ENCODE measurements at places on chromosomes 12 and 14.

DNA sequence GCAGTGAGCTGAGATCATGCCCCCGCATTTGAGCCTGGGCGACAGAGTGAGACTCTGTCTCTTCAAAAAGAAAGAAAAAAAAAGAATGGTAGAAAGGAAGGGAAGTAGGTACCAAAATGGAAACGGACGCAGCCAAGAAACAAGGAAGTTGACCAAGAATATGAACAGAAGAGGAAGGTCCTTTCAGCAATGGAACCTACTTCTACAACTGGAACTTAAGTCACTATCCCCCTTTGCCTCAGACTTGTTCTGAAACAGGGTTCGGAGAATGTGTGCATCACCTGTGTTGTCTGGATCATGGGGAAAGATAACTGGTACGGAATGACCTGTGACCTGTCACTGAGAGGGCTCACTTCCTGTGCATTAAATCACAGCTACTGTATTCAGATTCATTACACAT, 43.9 kb upstream of the RNASE1 start:
- DNase-seq = no peak
- H3K27ac ChIP-seq = no peak overlapping the region
- H3K4me3 ChIP-seq = no peak overlapping the region
- no peaks in the 10 kb centered on the region for H3K27me3 ChIP-seq
- no peaks in the 10 kb centered on the region for H3K36me3 ChIP-seq

DNA sequence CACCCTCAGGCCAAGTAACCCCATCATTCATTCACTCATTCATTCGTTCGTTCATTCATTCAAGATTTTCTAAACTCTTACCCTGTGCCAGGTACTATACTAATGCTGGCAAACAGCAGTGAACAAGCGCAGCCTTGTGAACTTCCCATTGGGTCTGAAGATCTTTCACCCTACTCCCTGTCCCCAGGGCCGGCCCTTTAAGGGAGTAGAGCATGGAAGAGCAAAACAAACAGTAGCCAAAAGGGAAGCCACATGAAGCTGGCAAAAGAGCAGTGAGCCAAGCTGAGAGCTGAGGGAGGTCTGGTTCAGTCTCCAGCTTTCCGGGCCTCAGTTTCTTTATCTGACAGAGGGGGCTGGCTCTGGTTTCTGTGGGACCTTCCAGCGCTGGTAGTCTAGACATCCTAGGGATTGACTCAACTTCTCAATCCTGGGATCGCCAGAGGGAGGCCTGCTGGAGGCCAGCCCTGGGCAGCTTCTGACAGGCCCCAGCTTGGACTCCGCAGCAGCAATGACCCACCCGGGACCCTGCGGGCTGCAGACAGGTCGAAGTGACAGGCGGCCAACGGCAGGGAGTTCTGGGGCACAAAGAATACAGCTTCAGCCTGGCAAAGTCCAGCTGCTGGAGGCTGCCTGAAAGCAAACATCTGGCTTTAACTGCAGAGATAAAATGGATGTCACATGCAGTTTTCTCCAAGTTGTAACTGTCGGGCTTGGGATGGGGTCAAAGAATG, 27.1 kb downstream of the ACTN1 start:
- no peaks in the 10 kb centered on the region for H3K27me3 ChIP-seq
- peaks cover 37% of the 10 kb centered on the region for H3K36me3 ChIP-seq
- H3K4me3 ChIP-seq = no peak overlapping the region
- DNase-seq = no peak
- peaks cover 5% of the 10 kb centered on the region for H3K4me1 ChIP-seq

- H3K27me3 ChIP-seq = no peaks in the 10 kb centered on the region
- peak; percentile 9 for DNase-seq
- no peak overlapping the region for H3K27ac ChIP-seq
Observed at GRCh38 chr12:121961195-121961879, 42.9 kb downstream of the CFAP251 start.

GRCh38 chr14:75342762-75343599, 64.4 kb downstream of the FOS start:
- DNase-seq = no peak
- no peaks in the 10 kb centered on the region for H3K4me1 ChIP-seq
- no peak overlapping the region for H3K27ac ChIP-seq
- H3K36me3 ChIP-seq = no peaks in the 10 kb centered on the region

- DNase-seq = no peak
- no peaks in the 10 kb centered on the region for H3K4me1 ChIP-seq
- H3K36me3 ChIP-seq = no peaks in the 10 kb centered on the region
Observed at GRCh38 chr12:40436564-40436963, 211.8 kb downstream of the LRRK2 start.

- peak; percentile 91 for DNase-seq
- no peaks in the 10 kb centered on the region for H3K27me3 ChIP-seq
- H3K4me3 ChIP-seq = peak within 1 kb of the TSS; percentile 85
Observed at GRCh38 chr14:88554457-88555286, at the start of gene PTPN21. TSS of gene PTPN21 (minus strand) at chr14:88555007. CDS start at chr14:88550417, 4,590 bp downstream.

GRCh38 chr12:53102883-53103807, at the start of gene SOAT2:
TSS of gene SOAT2 (plus strand) at chr12:53103486. CDS start at chr12:53103578, 92 bp downstream.
- no peak within 1 kb of the TSS for H3K27ac ChIP-seq
- H3K27me3 ChIP-seq = peaks cover 9% of the 10 kb centered on the region
- H3K4me3 ChIP-seq = no peak within 1 kb of the TSS
- no peaks in the 10 kb centered on the region for H3K36me3 ChIP-seq
- peaks cover 23% of the 10 kb centered on the region for H3K4me1 ChIP-seq

GRCh38 chr14:87994974-87995373, 2.0 kb upstream of the GALC start:
- H3K4me1 ChIP-seq = peaks cover 15% of the 10 kb centered on the region
- H3K27ac ChIP-seq = no peak overlapping the region
- no peaks in the 10 kb centered on the region for H3K27me3 ChIP-seq
- no peaks in the 10 kb centered on the region for H3K36me3 ChIP-seq

DNA sequence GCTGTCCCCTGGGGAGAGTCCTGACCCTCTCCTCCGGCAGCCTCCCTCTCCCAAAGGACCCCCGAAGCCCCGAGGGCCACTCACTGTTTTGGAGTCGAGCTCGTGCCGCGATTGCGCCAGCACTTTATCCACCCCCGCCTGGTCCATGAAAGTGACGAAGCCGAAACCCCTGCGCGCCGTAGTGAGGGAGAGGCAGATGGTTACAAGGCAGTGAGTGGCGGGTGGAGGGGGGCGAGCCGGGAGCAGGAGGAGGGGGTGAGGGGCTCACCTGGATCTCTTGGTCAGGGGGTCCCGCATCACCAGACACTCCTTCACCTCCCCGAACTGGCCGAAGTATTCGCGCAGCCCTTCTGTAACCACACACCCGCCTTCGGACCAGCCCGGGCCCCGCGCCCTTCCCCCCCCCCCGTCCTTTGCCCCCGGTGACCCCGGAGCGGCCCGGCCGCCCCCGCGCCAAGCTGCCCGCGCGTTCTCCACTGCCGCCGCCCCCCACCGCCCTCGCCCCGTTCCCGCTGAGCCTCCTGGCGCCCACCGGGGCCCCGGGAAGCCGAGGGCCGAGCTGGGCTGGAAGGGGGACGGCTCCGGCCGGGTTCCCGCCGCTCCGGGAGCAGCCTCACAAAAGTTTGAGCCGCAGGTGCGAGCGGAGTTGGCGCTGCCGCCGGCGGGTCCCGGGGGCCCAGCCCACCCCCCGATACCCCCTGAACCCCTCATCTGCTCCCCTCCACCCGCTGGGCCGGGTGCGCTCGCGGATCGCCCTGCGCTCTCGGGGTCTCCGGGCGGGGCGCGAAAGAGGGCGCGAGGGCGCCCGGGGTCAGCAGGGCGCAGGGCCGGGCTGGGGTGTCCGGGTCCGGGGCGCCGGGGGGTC, 808 bp downstream of the MSI1 start:
- DNase-seq = peak; percentile 82
- peak overlapping the region; percentile 88 for H3K4me3 ChIP-seq
- H3K27ac ChIP-seq = peak overlapping the region; percentile 82
- H3K27me3 ChIP-seq = no peaks in the 10 kb centered on the region

- no peak overlapping the region for H3K4me3 ChIP-seq
- H3K4me1 ChIP-seq = no peaks in the 10 kb centered on the region
Observed at GRCh38 chr12:91978143-91978542, 167.5 kb downstream of the BTG1 start.

DNA sequence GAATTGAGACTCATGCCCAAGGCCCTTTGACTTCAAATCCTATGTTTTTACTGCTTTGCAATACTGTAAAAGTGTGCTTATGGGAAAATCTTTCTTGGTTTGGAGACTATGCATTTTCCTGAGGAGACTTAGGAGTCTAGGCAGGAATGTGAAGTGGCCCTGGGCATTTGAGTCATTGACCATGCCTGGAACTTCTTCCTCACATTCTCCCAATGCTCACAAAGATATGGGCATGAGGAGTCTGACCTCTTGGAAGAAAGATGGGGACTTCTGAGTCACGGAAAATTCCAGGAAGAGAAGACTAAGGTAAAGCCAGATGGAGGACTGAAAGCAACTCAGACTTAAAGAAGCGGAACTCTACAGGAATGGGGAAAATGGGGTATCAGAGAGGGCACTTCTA, 38.2 kb upstream of the ZNF641 start:
- no peak overlapping the region for H3K27ac ChIP-seq
- no peaks in the 10 kb centered on the region for H3K36me3 ChIP-seq
- H3K27me3 ChIP-seq = peaks cover 18% of the 10 kb centered on the region
- H3K4me3 ChIP-seq = no peak overlapping the region
- DNase-seq = no peak

Data from endodermal cell (in vitro differentiated cells).